ENCODE measurements at places on chromosomes 2 and 18. TPM values are rescaled to one million over a fixed set of nuclear protein-coding genes. Genes with fewer than 3 reads are reported as not detected.

Gene ZAP70
- polyA plus RNA-seq: 5.9 TPM

Gene ZEB2
- 29.0 TPM for polyA plus RNA-seq

Gene KLHL14
- polyA plus RNA-seq: 0.40 TPM

Gene OTOF
- 0.33 TPM for polyA plus RNA-seq

Gene RAB6C
- polyA plus RNA-seq: 0.13 TPM

Gene SLC4A5
- polyA plus RNA-seq: 0.51 TPM

Gene LONRF2
- polyA plus RNA-seq: 8.4 TPM

Gene COL4A3
- polyA plus RNA-seq: 35.1 TPM

Gene GKN1
- 0.68 TPM for polyA plus RNA-seq

Gene ANKRD30B
- 0.16 TPM for polyA plus RNA-seq

Gene LYPD6B
- 0.15 TPM for polyA plus RNA-seq

Gene MDH1B
- 3.1 TPM for polyA plus RNA-seq

Gene MGAT4A
- polyA plus RNA-seq: 14.4 TPM

Gene ABHD1
- 0.90 TPM for polyA plus RNA-seq
